ENCODE measurements at places on chromosomes 2 and 18.

DNA sequence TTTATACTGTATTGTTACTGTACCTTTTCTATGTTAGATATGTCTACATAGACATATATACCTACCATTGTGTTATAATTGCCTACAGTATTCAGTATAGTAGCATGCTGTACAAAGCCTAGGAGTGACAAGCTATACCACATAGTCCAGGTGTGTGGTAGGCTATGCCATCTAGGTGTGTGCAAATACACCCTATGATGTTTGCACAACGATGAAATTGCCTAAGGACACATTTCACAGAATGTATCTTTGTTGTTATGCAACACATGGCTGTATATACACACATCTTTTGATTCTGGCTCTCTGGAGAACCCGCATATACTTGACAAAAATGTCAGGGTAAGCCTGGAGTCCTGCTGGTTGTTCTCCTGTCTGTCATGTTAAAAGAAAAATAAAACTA lies 85.1 kb downstream of the BCL2L11 start:
- DNase-seq, result no peak

- DNase-seq, result peak; percentile 37
These were observed 27.7 kb upstream of the MAPRE3 start for GRCh38 chr2:26942543-26943295.

GRCh38 chr2:101962309-101962708 lies 29.5 kb upstream of the IL1R2 start:
- no peak for DNase-seq

DNA sequence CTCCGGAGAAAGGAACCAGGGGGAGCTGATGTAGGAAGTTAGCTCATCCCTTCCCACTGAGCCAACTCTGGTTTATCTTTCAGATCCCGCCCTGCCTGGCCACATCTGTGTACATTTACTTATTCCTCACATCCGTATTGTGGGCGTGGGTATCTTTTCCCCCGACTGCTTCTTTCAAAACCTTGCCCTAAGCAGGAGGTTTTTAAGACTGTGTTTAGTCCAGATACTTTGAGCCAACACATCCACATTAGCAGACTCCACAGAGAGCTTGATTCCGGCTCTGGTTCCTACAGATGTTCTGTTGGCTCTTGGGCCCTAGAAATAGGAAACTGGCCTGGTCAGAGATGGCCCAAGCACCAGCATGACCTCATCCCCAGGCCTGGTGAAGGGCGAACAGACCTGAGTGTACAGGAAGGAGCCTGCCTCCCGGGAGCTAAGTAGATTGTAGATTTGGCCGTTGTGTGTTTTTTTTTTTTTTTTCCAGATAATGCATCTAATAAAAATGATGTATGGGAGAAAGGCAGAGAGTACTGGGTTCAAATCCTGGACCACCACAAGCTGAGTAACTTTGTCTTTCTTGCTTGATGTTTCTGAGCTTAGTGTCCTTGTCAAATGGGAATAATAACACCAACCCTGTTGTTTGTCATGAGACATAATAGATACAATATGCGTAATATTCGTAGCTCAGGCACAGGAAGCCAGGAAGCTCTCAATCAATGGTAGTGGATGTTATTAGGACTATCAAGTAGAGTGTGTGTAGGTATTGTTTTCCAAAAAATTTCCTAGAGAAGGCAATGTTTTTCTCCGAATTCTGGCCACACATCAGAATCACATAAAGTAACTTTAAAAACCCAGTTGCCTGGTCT lies 92.3 kb downstream of the PRKCE start:
- no peak for DNase-seq

- DNase-seq, result no peak
These were observed 398.3 kb downstream of the TMX3 start for GRCh38 chr18:68316636-68317035.

DNA sequence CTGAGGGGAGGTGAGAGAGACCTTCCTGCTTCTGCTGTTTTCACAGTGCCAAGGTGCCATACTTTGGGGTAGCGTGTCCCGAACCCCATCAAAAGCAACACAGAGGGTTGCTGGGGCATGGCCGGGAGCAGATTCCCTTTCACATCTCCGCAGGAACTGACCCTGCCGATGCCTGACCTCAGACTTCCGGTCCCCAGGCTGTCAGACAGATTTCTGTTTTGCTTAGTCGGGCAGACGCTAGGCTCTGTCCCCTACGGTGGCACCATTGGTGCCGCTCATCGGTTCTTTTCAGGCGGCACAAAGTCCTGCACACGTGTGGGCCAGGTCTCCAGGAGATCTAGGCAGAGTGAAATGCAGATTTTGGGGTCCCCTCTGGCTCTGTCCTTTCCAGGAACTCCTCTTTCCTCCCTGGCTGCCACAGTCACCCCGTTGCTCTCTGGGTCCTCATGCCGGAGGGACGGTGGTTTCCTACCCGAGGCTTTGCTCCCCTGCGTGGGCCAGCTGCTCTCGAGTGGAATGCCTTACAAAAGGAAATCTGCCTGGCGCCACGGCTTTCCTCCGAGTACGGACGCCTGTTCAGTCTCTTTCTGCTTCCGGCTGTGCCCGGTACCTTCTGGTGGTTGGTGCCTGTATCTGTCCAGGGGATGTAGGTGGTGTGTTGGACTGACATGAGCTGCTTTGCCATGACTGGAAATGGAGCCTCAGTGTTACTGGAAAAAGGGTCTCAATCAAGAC lies 39.3 kb downstream of the RTP5 start:
- DNase-seq, result no peak

DNA sequence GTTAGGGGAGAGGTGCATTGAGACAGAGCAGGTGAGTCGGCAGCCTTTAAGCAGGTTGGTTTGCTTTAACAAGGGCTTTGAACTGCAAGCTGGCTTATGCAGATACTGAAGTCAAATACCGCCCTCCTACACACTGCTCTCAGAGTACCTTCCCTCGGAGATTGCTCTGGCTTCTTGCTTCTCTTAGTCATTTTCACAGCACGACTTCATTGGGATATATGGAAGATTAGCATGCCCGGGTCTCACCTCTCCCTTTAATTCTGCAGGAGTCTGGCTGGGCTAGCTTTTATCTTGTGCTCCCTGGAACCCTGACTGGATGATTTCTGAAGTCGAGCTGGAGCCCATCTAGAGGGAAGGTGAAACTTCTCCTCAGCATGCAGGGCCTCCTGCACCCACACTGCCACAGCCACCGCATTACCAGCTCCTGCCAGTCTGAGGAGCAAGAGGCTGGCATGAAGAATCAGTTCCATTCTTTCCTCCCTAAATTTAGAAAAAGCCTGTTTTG lies 395.5 kb upstream of the HNRNPA3 start:
- DNase-seq, result no peak

DNA sequence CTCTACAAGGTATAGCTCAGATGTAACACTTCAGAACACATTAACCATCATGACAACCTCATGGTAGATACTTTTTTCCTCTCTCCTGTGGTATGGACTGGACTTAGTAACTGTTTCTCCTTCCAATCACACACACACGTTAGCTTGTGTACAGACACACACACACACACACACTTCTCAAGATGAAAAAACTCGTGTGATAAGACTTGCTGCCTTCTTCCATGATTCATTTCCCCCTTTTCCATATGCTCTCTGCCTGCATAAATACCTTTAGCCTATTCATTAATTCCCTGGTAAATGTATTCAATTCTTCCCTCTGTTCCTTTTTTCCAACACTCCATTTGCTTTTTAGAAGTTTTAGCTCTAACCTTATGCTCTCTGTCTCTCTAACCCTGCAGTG lies 118.9 kb upstream of the TANK start:
- no peak for DNase-seq

DNA sequence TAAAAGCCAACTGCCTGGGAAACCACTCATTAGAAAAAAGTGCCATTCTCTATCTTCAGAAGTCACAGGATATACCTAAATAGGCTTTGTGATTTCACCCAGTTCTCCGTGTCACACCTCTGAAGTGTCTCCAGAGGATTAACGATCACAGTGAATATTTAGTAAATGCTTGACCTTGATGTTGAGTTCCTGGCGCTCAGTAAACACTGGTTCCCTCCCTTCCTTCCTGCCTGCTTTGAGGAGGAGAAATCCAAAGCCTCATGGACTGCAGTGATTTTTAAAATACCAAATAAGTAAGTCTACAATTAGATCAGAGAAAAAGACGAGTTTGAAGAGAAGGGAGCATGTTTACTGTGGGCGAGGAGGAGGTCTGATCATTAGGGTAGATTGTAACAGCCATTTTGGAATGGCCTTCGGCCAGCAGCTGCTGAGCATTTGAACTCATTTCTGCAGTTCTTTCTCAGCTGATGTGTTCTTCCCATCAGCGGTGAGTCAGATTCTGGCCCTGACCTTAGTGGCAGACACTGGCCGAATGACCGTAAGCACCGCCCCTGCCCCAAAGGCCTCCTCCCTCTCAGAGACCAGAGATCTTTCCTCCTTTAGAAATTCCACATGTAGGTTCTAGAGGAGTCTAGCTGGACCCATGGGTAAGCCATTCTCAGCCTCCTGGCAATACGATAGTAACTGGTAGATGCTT lies 62.1 kb upstream of the SLC16A14 start:
- no peak for DNase-seq

DNA sequence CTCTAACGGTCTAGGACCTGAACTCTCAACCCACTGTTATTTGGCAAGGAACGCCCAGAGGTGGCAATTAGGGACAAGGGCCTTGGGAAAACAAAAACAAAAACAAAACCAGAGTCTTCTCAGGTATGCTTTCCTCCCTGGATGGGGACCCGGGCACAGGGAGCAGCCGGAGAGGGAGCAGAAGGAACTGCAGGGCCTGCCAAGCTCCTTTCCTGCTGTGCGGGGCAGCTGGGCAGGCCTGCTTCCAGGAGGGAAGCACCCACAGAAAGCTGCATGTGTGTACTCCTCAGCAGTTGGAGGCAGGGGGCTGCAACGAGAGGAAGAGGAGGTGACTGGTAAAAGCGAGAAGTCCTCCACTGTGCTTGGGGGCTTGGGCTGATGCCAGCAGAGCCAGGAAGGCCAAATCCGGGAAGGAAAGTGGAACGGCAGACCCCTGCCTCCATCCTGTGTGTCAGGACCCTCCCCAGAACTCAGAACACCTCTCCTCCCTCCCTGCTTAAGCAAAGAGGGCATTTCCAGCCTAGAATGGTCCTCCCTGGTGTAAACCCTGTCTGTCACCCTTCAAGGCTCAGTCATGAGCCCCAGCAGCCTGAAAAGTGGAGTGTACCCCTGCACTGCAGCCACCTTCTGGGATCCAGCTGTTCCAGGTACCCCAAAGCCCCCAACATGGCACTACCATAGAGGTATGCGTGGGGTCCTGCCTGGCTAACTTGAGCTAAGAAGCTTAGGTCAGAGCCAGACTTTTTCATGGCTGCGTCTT lies 56.3 kb downstream of the DNMT3A start:
- no peak for DNase-seq

DNA sequence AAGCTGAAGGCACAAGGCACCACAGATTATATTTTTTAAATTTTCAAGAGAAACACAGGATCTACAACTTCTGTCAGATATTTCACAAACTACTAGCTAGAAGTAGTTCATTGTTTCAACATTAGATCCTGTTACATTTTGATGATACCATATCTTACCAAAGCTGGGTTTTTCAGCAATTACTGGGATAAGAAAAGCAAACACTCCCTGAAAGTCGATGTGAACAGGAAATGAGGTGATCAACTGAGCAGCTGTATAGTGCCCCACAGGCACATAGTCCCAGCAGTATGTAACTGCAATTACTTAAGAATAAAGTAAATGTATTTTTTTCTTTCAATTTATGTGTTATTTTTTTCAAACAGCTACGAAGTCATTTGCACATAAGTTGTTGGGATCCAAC lies 103.5 kb downstream of the DNER start:
- no peak for DNase-seq

DNA sequence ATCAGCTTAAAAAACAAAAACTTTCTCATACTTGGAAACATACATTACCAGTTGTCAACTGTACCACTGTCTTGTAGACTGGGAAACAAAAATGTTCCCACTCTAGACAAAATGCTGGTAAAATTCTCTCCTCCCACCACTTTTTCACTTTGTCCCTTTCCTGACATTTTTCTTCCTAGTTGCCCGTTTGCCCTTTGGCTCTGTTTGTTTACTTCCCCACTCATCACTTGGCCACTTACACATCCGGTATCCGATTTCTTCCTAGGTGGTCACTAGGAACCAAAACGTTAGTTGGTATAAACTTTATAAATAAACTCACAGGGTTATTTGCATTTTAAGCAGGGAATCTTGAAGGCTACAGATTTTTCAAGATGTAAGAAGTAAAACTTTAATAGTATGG lies 84.9 kb downstream of the METTL4 start:
- no peak for DNase-seq

- no peak for DNase-seq
These were observed 70.0 kb downstream of the ACKR3 start for GRCh38 chr2:236639461-236640235.

DNA sequence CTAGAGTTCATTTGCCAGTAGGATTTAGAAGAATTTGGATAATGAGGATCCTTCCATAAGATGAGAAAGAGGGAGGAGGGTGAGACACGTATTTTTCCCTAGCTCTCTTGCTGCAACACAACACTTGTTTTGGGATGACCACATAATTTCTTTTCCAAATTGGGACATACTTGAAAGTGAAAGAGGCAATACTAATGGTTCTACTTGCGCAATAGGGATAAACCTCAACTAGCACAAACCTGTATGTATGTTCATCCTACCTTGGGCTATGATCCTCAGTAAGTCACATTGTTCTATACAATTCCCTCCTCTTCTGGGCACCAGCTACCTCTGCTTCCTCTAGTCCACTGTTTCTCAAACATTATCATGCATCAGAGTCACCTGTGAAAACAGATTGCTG lies 1208.8 kb upstream of the LRRTM1 start:
- DNase-seq, result no peak

DNA sequence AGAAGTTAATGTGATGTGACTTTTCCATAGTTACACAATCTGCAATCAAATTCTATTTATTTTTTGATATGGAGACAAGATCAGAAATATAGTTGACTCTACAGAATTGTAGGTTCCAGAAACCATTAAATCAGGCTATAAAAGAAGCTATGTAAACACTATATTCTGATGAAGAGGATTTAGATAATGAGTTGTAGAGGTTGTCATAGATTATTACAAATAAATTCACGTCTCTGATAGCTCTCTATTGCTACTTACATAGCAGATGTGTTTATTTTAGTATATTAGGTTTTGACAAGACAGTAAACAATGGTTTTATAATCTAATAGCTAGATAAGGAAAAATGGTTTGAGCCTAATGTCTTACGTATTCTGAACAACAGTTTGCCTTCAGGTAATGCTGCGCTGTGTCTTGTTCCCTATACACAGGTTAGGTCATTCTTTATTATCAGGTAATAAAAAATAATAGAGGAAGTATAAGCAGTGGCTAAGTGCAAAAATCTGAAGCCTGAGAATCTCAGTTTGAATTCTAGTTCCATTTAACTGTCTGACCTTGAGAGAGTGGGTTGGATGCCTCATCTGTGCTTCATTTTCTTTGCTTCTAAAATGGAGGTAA lies 93.4 kb downstream of the PPP1R1C start:
- DNase-seq, result no peak

Measured in CD14-positive monocyte (primary cell).